ENCODE measurements at places on chromosomes 5 and 9.

DNA sequence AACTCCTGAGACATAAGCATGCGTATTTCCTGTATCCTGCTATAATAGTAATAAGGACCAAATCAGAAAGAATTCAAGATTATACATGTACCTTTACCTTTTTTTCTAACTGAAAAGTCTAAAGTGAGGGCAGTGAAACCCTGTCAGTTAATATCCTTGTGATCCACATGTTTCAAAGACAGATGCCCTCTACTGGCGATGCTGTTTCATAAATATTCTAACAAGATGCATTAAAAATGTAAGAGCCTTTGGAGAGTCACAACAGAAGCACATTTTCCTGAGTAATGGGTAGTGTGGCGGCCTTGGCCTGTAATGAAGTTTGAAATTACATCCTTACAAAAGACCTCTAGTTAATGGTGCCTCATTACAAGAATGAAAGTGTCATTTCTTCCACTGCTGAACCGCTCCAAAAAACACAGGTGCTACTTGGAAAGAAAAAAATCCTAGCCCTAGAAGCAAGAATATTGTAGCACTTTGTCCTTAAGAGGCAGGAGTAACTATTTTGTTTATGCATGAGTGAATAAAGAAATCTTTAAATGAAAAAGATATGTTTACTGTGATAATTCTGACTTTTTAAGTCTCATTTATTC is 232.6 kb downstream of the EPB41L4A start:
- no peak for DNase-seq

- DNase-seq = no peak
These were observed 51.1 kb downstream of the DAP start for GRCh38 chr5:10709933-10710332.

- no peak for DNase-seq
These were observed 37.3 kb upstream of the CTSV start for GRCh38 chr9:97076238-97076637.

DNA sequence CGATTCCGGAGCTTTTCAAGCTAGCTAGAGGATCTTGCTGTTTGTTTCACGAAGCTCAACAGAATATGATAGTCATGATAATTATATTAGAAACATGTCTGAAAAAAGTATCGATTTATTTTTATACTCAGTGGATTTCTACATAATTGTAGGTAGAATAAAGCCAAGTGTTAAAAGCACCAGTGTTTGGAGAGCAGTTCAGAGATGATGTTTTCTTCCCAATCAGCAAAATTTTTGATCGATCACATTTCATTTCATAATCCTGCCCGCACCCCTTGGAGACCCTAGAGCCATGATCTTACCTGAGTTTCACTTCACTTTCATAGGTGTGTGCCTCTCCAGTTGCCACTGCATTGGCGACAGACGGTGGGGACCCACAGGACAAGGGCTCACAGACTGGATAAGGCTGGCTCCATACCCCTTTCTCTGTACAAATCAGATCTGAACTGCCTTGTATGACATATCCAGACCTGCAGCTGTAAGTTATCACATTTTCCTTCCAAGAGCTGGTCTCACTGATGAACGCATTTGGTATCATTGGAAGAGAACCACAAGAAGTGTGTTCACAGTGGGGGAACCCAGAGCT is 68.3 kb upstream of the TXNDC8 start:
- DNase-seq = no peak

DNA sequence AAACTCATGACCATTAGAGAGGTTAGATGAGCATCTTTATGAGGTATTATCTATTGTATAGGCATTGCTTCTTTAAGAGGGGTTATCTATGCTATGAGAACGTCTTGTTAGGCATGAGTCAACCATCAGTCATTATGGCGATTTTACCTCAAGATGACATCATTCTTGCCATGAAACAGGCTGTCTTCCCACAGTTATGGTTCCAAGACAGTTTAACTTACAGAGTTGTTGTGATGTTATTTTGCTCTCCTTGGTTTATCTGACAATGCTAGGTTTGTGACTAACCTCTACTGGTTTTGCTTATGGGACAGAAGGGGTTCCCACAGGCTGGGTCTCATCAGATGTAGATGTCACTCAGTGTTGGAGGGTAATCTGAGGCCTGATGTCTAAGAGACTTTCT is 1864.7 kb upstream of the ACO1 start:
- DNase-seq = no peak

DNA sequence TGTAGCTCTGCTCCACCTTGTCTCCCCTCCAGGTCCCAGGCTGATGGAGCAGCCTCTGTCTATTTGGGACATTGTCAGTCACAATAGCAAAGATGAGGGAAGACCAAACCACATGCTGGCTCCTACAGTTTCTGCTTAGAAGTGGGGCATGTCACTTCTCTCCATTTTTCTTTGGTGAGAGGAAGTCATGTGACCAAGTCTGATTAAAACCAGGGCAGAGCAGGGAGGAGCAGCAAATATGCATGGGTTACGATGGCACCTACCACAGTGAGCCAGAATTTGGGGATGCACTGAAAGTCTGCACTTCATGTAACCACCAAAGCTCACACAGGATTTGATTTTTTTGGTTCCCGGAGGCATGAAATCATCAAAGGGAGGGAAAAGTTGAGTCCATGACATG is 234.6 kb downstream of the CDK5RAP2 start:
- DNase-seq = no peak

- no peak for DNase-seq
These were observed 36.3 kb upstream of the BASP1 start for GRCh38 chr5:17180864-17181723.

GRCh38 chr5:57054671-57055070 is 102.7 kb upstream of the MIER3 start:
- no peak for DNase-seq

- no peak for DNase-seq
These were observed 85.3 kb downstream of the MVB12B start for GRCh38 chr9:126411948-126412284.
